ENCODE measurements at places on chromosomes 16 and 17.

DNA sequence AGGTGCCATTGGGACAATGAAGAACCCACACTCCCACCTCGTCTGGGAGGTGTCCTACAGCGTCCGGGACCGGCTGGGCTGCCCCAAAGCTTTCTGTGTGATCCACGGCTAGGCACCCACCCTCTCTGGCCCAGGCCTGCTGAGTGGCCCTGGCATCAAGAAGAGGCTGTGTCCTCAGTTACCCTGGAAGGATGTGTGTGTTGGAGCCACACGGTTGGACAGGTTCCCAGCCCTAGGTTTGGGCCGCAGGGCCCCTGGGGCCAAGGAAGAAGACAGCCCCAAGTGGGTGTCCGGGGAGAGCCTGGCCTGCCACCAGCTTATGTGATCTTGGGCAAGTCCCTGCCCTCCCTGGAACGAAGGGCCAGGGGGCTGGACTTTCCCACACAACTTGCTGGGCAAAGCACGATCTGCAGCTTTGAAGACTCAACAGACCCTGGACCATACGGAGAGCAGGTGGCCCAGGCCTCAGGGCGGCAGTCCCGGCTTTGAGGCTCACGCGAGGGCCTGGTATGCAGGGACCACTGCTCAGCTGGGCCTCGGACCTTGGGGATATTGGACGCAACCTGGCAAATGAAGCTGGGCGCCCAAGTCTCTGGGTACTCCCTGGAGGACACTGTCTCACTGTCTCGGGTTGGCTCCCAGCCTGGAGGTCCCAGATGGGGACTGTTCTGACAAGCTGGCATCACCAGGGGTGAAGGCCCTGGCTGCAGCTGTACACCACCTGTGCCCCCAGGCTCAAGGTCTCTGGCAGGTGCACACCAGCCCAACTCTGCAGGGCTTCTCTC is 17.5 kb downstream of the MYBBP1A start:
- DNase-seq = no peak

DNA sequence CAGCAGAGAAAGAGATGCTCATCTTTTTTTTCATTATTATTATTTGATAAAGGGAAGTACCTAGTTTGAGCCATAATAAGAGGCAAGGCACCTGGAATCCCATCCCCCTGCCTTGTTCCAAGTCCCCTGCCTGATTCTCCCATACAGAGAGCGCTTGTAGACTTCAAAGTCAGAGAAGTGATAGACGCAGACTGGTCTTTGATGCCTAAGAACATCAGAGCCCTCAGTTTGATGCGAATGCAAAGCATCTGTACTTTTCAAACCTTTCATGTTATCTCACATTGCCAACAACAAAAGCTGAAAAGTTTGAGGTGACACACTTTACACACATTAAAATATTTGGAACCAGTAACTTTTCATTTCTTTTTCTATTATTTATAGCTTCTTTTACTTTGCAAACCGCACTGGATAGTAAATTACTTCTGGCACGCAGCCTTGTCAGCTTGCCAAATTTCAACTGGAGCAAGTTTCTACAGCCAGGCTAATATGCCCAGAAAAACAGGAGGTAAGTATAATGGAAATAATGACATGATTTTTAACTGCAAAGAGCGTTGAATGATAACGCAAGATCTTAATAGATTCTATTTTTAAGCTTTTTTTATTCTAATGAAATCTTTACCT is 5.9 kb upstream of the UTP6 start:
- no peak for DNase-seq

- no peak for DNase-seq
These were observed 2.5 kb upstream of the ATP6V0C start for GRCh38 chr16:2511128-2511800.

- DNase-seq = no peak
These were observed 25.2 kb upstream of the TNS4 start for GRCh38 chr17:40526668-40527067.

GRCh38 chr17:1931844-1932579 is 93.1 kb downstream of the RTN4RL1 start:
- no peak for DNase-seq

GRCh38 chr16:89189358-89190025 is 10.8 kb downstream of the SLC22A31 start:
- DNase-seq = no peak

- DNase-seq = no peak
These were observed 43.4 kb downstream of the METTL16 start for GRCh38 chr17:2468270-2468669.

- no peak for DNase-seq
These were observed 57.3 kb downstream of the CDC27 start for GRCh38 chr17:47131761-47132160.

GRCh38 chr17:44693609-44694008 is 4.0 kb upstream of the CCDC43 start:
- DNase-seq = no peak

GRCh38 chr17:63270610-63271009 is 175.5 kb downstream of the CYB561 start:
- no peak for DNase-seq

- no peak for DNase-seq
These were observed 51.3 kb downstream of the CUEDC1 start for GRCh38 chr17:57903961-57904360.

All from activated T-helper 9 cell treated with anti-CD3 and anti-CD28 coated beads, Interleukin-2, amount 50 U/mL, for 16 hours (primary cell).